GM12864 (cell line): ENCODE measurements at places on chromosomes 16 and 17.

DNA sequence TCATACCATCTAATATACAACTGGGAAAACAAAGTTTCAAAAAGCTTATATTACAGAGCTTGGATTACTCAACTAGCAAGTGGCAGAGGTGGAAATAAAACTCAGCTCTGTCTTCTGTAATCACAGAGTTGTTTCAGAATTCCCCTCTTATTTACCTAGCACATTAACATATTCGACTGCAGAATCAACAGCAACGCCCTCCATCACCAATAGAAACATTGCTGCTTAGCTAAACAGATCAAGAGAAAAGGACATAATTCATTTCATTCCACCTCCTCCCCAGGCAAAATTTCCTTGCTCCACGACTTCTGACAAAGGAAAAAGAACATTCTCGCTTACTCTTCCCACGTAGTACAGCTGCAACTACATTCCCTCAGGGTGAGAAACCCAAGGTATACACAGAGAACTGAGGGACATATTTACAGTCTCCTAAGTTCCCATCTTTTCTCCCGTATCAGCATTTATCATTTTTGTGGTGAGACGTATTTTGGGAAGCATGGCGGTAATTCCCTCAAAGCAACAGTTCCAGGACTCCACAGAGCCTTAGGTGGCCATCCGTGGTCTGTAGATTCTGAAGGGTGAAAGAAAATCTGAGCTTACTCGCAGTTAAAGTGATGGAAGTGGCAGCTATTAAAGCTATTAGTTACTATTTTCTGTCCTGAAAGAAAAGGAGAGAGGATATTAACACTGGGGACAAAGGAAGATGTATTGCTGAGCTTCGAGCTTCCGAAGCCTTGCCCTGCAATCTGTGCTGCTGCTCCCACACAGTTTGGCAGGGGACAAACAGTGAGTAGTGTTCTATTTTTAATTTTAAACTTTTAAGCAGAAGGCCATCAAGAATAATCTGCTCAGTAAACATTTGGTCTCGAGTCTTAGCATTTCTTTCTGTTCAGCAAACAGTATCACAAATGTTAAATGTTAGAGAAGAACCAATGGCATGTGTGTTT lies 1296.2 kb downstream of the CDH8 start:
- DNase-seq = no peak

- DNase-seq = no peak
Observed at GRCh38 chr16:76329106-76329505, 51.9 kb downstream of the CNTNAP4 start.

DNA sequence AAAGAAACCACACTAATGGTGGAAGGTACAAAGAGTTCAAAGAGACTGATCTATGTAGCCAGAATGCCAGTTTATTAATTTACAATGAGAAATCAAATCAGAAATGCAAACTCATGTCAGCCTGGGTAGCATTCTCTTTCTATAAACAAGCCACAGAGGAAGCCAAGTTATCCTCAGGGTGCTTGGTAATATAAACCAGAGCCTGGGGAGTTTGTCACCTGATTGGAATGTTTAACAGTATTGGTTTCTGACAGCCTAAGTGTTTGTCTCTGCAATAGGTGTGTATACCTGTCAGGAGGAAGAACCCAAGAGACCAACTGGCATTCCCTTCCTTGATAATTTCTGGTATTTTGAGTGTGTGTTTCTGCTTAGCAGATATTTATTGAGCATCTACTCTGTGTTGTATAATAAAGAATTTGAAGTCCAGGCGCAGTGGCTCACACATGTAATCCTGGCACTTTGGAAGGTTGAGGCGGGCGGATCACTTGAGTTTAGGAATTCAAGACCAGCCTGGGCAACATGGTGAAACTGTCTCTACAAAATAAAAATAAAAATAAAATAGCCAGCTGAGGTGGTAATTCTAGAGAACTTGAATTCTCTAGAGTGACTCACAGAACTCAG lies 3.1 kb upstream of the C17orf58 start:
- no peak for DNase-seq

DNA sequence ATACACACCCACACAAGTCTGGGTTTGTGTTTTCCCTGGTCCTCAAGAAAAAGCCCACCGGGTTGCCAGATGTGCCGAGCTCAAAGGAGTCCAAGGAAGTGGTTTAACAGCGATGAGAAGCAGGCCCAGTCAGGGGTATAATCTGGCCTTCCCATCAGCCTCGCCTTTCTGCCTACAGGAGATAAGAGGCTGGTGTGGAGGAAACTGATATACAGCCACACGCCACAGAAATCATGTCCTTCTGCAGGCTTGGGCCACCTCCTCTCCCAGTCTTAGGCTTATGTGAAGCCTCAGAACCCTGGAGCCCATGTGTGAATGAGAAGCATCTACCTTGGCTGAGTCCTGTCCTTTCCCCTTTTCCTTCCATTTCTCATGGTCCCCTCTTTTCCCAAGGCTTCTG lies 43.6 kb upstream of the MMP2 start:
- no peak for DNase-seq

GRCh38 chr16:48158296-48158695 lies 2.5 kb upstream of the ABCC12 start:
- peak; percentile 37 for DNase-seq
